NCI-H748 treated with DMSO at 0.1 percent for 48 hours (cell line): ENCODE measurements at places on chromosomes 2 and 18.

DNA sequence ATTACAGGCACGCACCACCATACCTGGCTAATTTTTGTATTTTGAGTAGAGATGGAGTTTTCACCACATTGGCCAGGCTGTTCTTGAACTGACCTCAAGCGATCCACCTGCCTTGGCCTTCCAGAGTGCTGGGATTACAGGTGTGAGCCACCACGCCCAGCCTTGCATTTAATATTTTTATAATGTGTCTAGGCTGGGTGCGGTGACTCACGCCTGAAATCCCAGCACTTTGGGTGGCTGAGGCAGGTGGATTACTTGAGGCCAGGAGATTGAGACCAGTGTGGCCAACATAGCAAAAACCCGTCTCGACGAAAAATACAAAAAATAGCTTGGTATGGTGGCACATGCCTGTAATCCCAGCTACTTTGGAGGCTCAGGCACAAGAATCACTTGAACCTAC lies 3.2 kb downstream of the RPL37A start:
- no peak for DNase-seq

GRCh38 chr2:98028931-98029717 lies 33.4 kb upstream of the TMEM131 start:
- DNase-seq, result no peak

- no peak for DNase-seq
Observed at GRCh38 chr2:132760971-132761370, 91.0 kb upstream of the LYPD1 start.

DNA sequence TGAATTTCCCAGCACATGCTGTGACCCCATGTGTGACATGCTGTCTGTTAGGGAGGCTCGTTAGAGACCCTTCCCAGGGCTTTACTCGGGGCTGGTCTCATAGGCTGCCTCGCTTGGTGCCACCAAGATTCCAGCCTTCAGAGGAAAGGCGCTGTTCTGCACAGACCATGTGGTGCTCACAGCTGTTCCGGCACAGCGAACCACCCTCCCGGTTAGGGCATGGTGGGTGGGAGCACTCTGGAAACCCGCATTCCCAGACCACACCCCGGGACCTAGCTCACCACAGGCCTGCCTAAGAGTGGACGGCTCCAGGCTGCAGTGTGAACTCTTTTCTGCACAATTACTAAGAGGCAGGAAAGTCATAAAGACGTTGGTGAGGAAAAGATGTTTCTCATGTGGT lies 112.0 kb downstream of the MBP start:
- DNase-seq, result no peak

- DNase-seq, result peak; percentile 12
Observed at GRCh38 chr2:240435948-240436682, 652 bp downstream of the GPC1 start.

DNA sequence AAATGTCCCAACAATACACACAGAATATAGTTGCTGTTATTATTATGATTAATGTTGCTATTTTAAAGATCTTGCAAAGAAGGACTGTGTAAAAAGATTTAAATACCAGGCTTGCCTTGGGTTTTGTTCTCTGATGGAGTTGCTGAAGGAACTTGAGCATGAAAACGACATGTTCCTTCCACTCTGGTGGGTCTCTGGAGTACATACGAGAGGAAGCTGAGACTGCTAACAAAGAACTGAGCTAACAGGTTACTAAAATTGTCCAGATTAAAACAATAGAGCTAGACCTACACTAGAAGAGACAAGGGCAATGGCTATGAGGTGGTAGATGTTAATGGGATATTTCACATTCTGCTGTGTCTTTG lies 612.2 kb downstream of the TSN start:
- DNase-seq, result no peak

GRCh38 chr18:2337552-2338141 lies 233.7 kb downstream of the METTL4 start:
- DNase-seq, result no peak

GRCh38 chr2:152472481-152472887 lies 137.5 kb downstream of the FMNL2 start:
- no peak for DNase-seq

GRCh38 chr2:172772633-172773032 lies 37.0 kb downstream of the RAPGEF4 start:
- no peak for DNase-seq

DNA sequence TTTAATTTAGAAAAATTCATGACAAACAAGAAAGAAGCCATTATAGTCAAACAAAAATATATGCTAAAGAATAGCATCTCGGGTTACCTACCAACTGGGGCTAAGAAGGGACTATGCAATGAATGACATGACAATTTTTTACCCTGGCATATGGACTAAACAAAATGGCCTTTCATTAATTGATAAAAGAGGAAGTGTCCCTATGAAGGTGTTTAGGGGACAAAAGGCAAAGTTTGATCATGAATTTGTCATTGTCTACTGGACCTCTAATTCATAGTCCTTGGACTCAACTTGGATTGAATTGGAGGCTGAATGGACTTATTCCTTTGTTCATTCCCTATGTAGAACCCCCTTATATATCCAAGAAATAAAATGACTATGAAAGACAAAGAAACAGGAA lies 12.7 kb downstream of the MAIP1 start:
- no peak for DNase-seq

DNA sequence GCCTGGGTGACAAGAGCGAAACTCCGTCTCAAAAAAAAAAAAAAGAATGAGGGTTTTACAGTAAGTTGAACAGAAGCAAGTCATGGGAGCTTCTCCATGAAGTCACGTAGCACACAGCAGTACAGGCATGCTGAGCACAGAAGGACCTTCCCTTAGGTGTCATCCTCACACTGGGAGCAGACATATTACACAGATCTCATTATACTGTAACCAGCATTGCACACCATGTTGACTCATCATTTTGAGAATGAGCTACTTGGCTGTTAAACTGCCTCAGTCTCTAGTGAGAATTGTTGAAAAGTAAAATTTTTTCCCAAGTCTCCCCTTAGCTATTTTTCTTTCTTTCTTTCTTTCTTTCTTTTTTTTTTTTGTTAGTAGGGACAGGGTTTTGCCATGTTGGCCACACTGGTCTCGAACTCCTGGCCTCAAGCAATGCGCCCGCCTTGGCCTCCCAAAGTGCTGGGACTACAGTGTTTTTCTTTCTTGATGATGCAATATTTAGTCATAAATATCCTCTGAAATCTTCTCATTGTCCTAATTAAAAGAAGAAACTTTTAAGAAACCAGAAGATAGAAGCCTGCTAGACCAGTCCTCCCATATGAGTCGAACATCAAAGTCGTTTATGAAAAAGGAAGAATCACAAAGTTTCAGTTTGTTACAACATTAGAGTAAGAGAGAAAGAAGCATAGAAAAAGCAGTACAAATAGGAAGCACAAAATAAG lies 37.9 kb upstream of the PPP1CB start:
- no peak for DNase-seq

GRCh38 chr18:44834867-44835469 lies 154.3 kb downstream of the SETBP1 start:
- DNase-seq, result no peak

GRCh38 chr18:12291690-12292089 lies 16.4 kb upstream of the TUBB6 start:
- DNase-seq, result no peak

DNA sequence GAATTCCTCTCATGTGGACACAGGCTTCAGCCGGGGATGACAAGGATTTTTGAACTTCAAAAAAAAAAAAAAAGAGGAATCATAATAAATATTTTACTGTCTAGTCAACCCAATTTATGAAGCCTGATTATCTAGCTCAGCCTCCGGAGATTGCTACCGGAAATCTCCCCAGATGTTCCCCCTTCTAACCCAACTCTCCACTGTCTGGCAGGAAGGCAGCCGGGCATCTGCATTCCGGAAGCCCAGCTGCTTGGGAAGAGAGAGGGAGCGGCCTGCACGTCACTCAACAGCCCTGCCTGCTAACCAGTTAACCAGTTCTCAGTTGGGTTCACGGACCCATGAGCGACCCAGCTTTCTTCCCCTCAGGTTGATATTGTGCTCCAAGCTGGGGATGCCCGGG lies 87.2 kb upstream of the POU3F3 start:
- no peak for DNase-seq

DNA sequence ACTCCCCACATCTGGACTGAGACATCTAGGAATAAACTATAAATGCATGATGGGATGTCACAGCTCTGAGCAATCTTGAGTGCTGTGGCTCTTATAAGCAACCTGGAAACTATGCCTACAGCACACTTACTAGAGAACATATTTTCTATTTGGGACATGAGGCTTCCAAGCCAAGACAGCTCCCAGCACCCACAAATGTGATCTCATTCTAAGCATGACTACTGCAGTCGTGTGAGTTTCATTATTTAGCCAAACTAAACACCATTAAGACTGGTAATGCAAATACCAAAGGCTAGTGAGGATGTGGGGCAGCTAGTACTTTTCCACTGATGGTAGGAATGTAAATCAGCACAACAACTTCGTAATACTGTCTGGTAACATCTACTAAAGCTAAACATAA lies 72.5 kb downstream of the RTTN start:
- DNase-seq, result no peak

- DNase-seq, result no peak
Observed at GRCh38 chr2:47048801-47049480, 106.2 kb downstream of the STPG4 start.

GRCh38 chr18:65762556-65762955 lies 11.7 kb downstream of the CDH7 start:
- DNase-seq, result no peak

- DNase-seq, result peak; percentile 17
Observed at GRCh38 chr18:45464619-45465018, 150.7 kb upstream of the SLC14A2 start.

DNA sequence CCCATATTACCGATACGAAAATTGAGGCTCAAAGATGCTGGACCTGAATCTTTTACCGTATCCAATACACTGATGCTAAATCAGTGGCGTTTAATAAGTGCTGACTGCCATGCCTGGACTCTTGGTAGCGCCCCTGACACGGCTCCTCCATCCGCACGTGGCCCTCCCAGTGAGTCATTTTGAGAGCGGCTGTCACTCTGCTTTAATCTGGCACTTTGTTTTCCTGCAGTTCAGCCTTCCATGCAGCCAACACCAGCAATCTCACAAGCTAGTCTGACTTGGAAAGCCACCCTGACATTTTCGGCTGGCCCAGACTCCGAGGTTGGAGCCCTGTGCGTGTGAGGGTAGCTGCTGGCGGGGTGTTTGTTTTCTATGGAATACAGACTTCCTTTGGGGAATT lies 155.1 kb upstream of the LMAN1 start:
- no peak for DNase-seq

DNA sequence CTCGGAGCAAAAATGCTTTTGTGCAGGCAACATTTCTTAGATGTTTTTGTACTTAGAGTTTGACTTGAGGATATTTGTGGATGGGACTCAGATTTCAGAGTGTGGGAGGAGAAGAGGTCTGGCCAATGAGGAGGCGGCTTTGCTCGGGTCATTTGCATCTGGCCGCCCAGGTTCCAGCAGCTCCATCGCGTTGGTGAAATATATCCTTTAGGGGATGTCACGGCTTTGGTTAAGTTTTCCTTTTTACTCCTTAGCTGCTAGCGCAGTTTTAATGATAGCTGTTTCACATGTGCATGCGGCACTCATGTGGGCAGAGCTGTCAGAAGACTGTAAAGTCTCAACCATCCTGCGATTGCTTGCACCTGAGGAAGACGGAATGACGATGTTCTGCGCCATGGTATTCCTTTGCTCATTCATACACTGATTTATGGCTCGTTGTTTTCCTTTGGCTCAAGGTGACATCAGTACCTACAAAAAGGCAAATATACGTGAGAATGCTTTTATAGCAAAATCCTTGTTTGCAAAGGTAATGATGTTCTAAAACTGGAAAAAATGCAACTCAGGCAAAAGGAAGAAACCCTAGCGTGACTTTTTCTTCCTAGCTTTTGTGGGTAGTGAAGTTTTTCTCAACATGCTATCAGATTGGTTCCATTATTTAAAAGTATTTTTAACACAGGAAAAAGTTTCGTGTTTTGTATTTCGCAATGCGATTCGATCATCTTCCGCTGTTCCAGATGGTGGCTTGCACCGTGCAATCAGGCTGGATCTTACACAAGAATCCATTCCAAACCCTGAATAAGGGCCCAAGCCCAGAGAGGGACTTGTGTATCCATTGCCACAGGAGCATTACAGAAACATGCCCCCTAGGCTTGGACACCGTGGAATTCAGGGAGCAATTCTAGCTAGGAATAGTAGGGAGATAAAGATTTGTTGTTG lies 70.5 kb upstream of the ZNF516 start:
- DNase-seq, result peak; percentile 79

DNA sequence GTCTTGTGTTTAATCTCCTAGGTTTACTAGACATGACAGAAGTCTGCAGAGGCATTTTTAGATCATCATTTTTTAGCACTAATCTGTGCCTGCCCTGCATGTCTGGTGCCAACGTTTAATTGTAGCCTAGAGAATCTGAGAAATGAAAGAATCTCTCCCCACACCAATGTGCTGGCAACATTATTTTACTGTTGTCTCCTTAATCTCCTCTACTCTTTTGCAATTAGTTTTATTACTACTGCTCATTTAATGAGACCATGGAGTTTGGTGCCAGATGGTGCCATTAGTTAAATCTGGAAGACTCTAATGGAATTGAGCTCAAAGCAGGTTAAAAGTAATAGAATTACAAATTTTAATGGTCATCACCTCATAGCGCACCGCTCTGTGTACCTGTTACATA lies 4.0 kb upstream of the SPP2 start:
- DNase-seq, result no peak

GRCh38 chr18:75546964-75547363 lies 119.5 kb upstream of the SMIM21 start:
- no peak for DNase-seq

DNA sequence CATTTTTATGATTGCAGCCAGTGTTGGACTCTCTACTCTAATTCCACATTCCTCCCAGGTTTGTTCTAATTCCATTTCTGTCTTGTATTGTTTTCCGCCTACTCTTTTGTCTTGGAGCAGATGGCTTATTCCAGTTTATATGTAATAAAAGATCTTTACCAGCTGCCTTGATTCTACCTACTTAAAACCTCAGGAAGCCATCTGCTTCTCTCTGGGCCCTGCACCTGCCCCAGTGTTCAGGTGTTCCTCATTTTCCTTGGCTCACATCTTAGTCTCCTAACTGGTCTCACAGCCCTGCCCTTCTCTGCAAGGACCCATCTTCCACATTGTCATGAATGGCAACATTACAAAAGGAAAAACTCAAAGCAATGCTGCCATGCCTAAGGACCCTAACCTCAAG lies 21.0 kb upstream of the IL37 start:
- DNase-seq, result no peak

- no peak for DNase-seq
Observed at GRCh38 chr2:44549099-44549471, 187.3 kb downstream of the CAMKMT start.

GRCh38 chr2:215594766-215595165 lies 158.9 kb upstream of the FN1 start:
- DNase-seq, result no peak

- no peak for DNase-seq
Observed at GRCh38 chr2:71341645-71342044, 10.1 kb downstream of the ZNF638 start.

DNA sequence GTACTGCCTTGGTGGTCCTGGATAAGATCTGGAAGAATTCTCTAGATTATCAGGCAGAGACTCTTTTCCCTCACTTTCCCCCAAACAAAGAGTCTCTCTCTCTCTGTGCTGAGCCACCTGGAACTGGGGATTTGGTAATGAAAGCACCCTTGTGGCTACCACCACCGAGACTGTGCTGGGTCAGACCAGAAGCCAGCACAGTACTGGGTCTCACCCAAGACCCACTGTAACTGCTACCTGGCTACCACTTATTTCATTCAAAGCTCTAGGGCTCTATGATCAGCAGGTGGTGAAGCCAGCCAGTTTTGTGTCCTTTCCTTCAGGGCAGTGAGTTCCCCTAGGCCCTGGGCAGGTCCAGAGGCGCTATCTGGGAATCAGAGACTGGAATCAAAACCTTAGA lies 269.6 kb upstream of the CWC22 start:
- DNase-seq, result no peak
